HFFc6 (cell line): ENCODE measurements at places on chromosomes 1 and 21.

DNA sequence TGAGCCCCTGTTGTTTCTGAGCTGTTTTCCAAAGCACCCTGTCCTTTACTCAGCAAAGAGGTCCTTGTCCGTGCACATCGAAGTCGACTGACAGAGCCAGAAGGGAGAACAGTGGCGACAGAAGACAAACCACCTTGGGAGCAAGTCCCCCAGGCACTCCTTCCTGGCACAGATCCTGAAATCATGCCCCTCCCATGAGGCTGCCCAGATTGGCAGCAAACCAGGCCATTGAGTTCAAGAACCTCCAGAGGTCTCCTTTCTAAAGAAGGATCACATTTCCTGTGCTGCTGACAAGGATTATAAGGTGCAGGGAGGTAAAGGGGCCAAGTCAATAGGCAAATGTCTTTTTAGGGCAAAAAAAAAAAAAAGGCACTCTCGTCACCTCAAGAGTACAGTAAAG lies 84.7 kb upstream of the HIVEP3 start:
- DNase-seq: no peak

DNA sequence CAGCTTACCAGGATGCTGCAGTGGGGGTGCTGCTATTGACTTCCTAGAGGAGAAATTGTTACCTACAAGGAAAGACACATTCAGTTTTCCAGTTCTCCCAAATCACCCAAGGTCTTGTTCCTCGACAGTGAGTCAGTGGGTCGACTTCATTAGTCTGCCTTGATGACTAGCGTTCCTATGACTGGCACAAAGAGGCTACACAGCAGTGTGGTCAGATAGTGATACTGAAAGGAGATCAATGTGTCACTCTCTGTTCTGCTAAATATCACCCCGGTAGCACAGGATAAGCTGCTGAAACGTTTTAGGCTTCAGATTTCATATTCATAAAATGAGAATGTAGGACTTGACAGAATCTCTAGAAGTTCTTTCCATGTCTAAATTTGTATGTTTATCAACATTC lies 357.4 kb downstream of the LMX1A start:
- no peak for DNase-seq

DNA sequence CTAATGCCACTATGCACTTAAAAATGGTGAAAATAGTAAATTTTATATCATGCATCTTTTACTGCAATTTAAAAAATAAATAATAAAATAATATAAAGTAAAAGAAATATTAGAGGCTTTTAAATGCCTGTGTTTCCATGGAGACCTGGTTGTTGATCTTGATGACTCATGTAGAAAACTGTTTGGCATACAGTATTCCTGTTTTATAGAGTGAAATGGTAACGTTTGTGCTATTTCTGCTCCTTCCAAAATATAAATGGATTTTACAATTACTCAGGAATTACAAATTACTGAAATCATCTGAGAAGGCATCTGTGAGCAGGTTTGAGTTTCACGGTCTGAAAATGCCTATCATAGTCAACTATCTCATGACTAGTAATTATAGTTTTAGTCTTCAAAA lies 98.4 kb upstream of the USP25 start:
- peak; percentile 62 for DNase-seq

- DNase-seq: no peak
Observed at GRCh38 chr1:14724246-14724645, 125.8 kb downstream of the KAZN start.

GRCh38 chr1:108560874-108561459 lies 1.1 kb downstream of the EEIG2 start:
- peak; percentile 53 for DNase-seq

DNA sequence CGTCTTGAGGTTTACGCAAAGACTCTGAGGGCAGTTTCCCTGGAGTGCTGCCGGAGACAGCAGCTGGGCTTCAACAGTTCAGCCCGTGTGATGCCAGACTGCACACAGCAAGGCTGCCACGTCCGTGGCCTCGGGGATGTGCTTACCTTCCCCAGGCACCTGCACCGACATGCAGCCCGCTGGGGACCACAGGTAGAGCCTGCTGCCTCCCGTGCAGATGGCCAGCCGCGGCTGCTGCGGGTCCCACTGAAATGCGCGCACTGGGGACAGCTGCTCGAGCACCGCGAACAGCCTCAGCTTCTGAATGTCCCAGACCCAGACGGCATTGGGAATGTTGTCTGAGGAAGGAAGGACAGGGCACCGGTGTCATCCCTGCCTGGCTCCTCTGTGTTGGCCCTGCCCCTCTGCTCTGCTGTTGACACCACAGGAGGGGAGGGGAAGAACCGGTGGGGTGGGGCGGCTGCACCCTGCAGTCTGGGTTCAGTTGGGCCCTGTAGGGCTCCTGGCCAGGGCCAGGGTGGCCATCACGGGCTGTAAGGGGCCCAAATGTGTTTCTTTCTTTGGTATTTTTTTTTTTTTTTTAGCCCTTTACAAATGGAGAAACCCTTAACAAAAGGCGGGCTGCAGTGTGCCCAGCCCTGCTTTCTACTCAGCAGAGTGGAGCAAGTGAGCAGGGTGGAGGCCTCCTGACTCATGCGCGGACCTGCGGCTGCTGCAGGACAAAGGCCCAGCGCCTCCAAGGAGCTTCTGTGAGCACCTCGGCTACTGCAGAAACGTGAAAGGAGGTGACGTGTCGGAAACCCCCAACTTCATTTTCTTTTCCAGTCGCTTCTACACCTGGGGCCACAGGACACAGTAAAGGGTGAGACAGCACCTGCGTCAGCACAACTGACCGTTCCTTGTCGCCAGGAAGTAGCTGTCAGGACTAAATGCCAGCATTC lies 6.8 kb downstream of the TPRG1L start:
- DNase-seq: no peak

GRCh38 chr1:93827128-93827527 lies 51.9 kb downstream of the DNTTIP2 start:
- DNase-seq: no peak

- no peak for DNase-seq
Observed at GRCh38 chr1:45326627-45327623, at the start of gene HPDL. TSS of gene HPDL (plus strand) at chr1:45326895. CDS start at chr1:45327149, 254 bp downstream.

DNA sequence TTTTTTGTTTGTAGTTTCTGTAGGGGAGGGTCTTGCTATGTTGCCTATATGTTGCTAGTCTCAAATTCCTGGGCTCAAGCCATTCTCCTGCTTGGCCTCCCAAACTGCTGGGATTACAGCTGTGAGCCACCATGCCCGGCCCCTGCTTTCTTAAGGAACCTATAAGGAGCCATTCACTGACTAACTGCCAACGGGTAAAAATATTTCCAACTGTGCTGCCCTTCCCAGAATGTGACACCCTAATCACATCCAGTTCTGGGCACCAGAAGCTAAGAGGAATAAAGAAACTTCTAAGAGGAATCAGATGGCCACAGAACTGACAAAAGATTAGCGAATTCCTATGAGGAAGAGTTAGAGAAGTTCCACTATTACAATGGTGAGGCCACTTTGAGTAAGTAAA lies 6.4 kb downstream of the SYPL2 start:
- DNase-seq: no peak
